ENCODE measurements at places on chromosomes 7 and 10. TPM values are rescaled to one million over a fixed set of nuclear protein-coding genes. Genes with fewer than 3 reads are reported as not detected.

BLNK gene
- total RNA-seq, result not detected

FAM241B gene
- 0.39 TPM for total RNA-seq

PSD gene
- total RNA-seq, result 3.7 TPM

ANKRD1 gene
- 24.2 TPM for total RNA-seq

COBL gene
- not detected for total RNA-seq

Data from smooth muscle cell of the pulmonary artery (primary cell).